ENCODE measurements at places on chromosomes 6 and 20.

GRCh38 chr6:56628105-56628504, 14.6 kb downstream of the DST start:
- DNase-seq = no peak

DNA sequence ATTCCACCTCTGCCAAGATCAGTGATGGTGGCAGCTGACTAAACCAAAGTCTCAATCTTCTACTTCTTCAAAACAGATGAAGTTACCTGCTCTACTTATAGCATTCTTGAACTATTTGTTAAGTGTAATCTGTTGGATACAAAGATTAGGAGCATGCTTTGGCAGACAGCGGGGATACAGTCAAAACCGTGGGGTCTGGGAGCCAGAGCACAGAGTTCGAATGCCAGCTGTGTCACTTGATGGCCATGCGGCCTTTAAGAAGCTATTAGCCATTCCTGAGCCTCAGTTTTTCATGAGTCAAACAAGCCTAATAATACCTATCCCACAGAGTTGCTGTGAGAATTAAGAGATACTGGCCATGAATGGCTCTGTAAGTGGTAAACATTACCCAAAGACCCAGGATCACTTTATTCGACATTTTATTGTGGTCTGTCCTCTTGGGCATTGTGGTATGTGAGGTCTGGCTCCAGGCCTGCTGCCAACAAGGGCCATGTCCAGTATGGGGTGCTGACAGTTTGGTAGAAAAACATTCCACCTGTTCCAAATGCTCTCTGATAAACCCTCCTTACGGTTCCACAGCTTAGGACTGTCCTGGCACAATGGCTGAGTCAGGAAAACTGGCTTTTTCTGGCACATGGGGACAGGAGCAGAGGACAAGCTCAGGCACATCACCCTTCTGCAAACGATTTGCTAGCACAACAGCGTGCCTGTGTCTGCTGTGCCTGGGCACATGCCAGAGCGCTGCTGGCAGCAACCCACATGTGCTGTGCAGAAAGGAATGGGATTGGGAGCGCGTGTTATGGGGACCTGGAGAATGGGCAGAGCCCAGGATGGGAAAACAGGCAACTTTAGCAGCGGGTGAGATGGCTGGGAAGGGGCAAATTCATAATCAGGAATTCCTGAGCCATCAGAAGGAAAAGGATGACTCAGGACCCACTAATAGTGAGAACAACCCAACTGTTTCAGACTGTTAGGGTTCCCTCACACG, 15.7 kb upstream of the FAM83C start:
- no peak for DNase-seq

DNA sequence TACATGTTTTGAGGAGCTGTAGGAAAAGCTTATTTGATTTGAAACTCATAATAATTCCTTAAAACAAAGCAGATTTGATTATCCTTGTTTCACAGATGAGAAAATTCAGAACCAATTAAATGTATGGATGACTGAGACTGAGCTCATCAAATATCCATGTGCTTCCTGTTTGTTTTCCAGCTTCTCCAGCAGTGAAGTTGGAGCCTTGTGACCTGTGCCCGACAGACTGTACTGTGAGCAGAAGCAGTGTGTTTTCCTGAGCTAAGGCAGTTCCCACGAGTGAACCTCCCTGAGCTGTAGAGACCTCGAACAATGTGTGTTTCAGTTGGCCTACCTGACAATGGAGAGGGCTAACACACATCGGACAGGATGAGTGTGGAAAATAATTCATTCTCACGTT, 599.5 kb upstream of the NRSN1 start:
- no peak for DNase-seq

DNA sequence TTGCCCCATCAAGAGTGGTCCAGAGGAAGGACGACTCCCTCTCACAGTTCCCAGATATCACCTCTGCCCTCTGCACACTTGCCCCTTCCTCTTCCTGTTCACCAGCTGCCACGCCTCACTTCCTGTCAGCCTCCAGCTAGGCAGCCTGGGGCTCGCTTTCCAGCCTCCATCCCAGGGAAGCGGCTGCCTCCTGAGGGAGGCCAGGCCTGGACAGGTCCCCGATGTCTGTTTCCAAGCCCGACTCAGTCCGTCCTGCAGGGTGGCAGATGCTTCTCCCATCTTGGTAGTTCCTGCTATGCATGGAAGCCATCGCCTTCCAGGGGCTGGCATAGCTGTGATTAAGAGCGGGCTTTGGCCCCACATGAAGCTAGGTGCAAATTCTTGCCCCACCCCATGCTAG, 233.5 kb upstream of the PMEPA1 start:
- no peak for DNase-seq

GRCh38 chr6:167238694-167239467, 52.2 kb upstream of the UNC93A start:
- no peak for DNase-seq

DNA sequence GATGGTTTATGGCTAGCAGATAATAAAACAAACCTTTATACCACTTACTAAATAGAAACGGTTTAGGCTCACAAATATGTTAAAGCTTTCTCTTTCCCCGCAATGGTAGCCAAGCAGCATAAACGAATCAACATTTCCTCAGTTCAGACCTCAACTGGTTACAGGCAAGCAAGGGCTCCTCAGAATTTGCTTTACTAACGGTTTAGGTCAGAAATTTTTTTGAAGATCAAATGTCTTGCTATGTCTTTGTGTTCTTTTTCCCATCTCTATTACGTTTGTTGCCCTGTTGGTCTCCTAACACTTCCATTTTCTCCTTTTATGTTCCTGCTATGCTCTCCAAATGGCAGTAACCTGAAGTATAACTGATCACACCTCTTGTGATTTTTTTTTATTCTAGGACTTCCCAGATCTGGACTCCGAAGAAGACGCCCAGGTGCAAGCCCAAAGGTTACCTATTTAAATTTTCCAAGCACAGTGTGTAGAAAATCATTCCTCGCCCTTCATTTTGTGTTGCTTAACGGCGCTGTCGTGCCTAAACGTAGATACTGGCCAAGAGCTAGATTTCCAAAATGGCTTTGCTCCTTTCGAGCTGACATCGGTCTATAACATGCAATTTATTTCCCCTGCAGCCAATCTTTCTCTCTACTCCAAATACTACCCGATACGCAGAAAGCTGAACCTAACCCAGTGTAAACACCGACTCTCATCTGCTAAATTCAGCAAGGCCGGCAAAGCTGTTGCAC, 717 bp upstream of the ASF1A start:
- no peak for DNase-seq

- DNase-seq = no peak
Measured at GRCh38 chr6:98747960-98748359, 86.4 kb upstream of the POU3F2 start.

DNA sequence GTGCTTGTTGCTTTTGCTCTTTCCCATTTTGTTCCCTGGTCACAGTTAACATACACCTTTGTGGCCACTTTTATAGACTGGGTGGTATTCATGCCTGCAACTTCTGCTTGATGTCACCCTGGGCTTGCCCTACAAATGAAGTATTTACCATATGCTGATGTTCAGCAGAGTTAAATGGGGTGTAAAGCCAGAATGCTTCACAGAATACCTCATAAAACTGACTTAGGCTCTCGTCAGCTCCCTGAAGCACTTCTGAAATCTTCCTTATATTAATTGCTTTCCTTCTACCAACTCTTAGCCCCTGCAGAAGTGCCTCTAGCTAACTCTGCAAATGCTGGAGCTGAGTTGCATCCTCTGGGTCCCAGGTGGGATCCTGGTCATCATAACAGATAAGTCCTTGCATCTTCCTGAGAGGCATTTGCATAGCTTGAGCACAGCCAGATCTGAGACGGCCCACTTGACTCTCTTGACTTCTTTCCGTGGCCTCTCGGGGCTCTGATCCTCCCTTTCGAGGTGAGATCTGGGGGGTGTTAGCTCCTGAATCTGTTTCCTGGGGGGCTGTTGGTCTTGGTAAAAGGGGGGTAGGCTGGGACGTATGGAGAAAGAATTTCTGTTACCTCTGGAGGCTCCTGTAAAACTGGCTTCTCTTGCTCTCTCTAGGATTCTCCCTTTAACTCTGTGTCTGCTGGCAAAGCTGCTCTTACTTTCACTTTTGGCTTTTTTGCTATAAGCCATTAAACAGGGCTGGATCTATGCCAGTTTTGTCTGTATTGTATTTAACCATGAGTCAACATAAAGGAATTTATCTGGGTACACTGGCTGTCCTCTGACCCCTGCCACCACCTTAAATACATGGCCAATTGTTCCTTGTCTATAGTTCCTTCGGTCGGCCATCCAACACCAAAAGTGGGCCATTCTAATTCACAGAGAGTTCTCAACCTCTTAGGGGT, 223.0 kb upstream of the SYNCRIP start:
- DNase-seq = no peak
